ENCODE measurements at places on chromosomes 11 and 22. TPM values are rescaled to one million over a fixed set of nuclear protein-coding genes. Genes with fewer than 3 reads are reported as not detected.

GRCh38 chr11:77371646-77372045 is 70.2 kb upstream of the GDPD4 start:
- DNase-seq = no peak

GRCh38 chr22:48356731-48357130 is 1470.9 kb downstream of the BRD1 start:
- no peak for DNase-seq

DNA sequence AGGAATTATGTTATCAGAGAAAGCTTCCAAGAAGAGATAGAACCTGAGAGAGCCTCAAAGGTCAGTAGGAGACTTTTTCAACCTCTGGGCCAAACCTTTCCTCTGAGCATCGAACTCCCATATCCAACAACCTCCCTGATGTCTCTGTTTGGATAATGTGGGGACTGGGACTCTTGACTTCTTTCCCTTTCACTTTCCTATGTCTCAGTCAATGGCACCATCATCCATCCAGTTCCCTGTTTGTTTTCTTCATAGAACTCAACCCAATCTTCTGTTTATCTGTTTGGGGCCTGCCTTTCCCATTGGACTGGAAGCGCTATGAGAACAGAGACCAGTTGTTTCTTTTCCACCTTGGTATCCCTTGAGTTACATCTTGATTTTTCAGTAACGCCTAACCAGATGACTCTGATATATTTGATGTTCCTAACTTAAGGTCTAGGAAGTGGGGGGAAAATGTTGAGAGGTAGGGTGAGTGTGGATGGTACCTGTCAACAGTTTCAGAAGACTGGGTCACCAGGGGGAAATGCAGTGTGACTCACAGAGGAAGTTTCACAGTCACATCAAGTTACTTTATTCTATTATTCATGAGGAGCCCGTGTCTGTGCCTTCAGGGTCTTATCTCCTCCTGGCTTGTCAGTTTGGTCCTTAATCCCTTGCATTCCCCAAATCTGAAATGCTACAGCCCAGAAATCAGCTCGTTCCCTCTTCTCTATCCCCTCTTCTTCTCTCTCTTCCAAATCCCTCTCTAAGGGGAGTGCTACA is 4.5 kb upstream of the KCNE3 start:
- DNase-seq = no peak

GRCh38 chr11:77592727-77593126 is 3.0 kb downstream of the AQP11 start:
- no peak for DNase-seq

DNA sequence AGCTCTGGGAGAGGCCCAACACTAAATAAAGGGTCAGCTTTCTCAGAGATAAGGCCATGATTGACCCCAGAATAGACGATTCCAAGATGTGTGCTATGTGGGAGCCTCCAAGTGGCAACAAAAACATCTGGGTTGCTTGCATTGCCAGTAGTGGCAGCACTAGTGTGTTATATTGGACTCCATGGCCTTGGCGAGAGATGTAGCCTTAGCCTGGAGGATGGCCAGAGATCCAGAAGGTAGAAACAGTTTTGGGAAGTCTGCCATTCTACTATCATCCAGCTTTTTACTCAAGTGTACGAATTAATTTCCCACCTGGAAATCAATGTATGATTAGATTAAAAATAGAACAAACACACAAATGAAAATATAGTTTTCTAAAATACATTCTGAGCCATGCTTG is 3.0 kb downstream of the OR8D4 start:
- DNase-seq = no peak

Gene SCGB1A1
- not detected for total RNA-seq

Gene POU2F3
- 0.21 TPM for total RNA-seq

DNA sequence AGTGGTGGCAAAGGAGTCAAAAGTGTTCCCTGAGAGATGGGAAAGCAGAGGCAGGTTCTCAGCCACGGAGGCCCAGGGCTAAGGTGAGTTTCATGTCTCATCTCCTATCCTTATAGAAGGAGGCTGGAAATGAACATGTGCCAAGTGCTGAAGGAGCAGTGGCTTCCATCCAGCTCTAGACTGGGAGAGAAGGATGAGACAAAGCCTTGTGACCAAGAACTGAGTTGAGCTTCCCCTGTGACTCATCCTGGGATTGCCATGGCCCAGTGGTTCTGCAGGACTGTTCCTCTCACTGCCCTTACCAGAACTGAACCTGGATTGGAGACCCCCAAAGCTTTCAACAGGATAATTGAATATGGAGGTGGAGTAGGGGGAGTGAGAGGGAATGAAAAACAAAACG is 16.7 kb upstream of the OR9Q1 start:
- DNase-seq = peak; percentile 68

Gene DMC1
- total RNA-seq = 4.0 TPM

Gene RAB36
- total RNA-seq = 3.2 TPM

Gene OR52A1
- total RNA-seq = not detected

Gene OR5B21
- total RNA-seq = not detected

GRCh38 chr22:45885171-45885840 is 91.7 kb downstream of the WNT7B start:
- DNase-seq = no peak

- no peak for DNase-seq
These were observed 8.0 kb downstream of the TKFC start for GRCh38 chr11:61340979-61341378.

- no peak for DNase-seq
These were observed 68.9 kb downstream of the PRCP start for GRCh38 chr11:82831364-82831763.

Gene OR56A5
- total RNA-seq = not detected

DNA sequence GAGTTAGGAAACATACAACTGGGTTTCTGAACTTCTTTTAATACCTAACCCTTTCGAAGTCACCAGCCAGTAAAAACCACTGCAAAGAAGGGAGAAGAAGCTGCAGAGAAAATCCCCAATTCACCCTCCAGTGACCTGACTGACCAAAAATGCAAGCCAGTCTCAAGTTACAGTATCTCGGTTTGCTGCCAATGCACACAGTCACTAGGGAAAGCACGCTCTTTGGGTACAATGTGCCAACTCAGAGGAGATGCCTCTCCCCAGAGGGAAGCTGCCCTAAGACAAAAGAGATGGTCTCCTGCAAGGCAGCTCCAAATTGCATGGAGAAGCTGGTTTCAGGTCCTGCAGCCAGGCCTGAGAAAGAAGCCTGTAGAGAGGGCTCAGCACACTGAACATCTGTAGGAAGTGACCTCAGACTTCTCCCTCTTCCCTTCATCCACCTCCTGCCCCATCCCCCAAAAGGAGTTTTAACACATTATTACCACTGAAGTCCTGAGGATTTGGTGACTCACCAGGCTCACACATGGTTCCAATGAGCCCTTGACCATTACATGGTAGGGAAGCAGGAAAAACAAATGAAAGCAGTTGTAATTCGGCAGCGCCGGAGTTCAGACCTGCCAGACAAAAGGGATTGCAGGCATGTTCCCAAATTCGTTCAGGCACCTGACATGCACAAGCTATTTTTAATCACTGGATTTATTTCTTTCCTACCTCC is 90.1 kb downstream of the ETS1 start:
- DNase-seq = peak; percentile 83

- DNase-seq = peak; percentile 90
These were observed 49.3 kb downstream of the AHNAK start for GRCh38 chr11:62497132-62497801.

Gene SPTBN2
- total RNA-seq = 22.9 TPM

DNA sequence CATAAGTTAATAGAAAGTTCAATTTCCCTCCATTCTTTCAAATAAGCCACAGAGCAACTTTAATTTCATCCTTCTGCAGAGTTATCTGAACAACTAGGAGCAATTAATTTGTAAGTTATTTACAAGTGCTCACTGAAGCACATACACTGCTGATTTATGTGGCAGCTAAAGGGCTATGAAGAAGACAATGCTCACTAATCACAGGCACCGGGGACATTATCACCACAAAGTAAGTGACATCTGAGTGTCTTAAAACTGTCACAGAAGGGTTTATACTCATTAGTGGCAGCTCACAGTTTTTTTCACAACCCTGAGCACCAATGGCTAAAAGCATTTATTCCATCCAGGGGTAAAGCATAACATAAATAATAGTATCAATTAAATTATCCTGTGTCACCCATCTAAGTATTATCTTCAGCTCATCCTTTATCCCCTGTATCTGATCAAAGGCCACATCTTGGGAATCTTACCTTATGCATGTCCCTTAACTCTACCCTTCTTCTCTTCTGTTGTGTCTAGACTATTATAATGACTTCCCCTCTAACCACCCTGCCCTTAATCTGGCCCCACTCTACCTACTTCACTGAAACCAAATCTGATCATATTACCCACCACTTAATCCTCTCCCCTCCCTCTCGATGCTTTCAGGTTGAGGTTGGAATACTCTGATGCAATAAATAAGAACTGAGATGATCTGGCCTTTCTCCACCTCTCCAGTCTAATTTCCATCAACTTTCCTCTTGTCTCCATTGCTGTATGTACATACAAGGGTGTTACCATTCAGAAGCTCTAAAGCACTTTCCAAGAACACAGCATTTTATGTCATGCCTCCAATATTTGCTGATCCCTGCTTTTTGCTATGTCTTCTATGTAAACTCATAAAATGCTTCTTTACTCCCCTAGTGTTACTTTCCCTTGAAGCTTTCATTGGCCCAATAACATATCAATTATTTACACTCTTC is 252.7 kb downstream of the CASP12 start:
- no peak for DNase-seq

Gene POU2AF2
- total RNA-seq = not detected

DNA sequence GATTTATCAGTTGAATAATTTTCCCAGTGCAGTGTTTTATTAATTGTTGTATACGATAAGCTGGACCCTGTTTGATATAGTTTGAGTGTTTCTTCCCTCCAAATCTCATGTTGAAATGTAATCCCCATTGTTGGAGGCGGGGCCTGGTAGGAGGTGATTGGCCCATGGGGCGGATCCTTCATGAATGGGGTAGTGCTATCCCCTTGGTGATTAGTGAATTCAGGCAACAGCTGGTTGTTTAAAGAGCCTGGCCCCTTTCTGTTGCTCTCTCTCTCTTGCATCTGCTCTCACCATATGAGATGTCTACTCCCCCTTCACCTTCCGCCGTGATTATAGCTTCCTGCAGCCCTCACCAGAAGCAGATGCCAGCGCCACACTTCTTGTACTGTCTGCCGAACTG is 1.5 kb downstream of the OR5A1 start:
- DNase-seq = no peak

- no peak for DNase-seq
These were observed 12.2 kb upstream of the LYVE1 start for GRCh38 chr11:10580623-10581022.

- peak; percentile 23 for DNase-seq
These were observed 78.6 kb downstream of the RTL6 start for GRCh38 chr22:44419429-44419828.

Gene TEAD1
- total RNA-seq = 90.2 TPM

Gene SLC22A25
- not detected for total RNA-seq

Gene OR52E2
- total RNA-seq = not detected

Gene SAA4
- total RNA-seq = not detected

GRCh38 chr11:116736763-116737162 is 36.0 kb downstream of the BUD13 start:
- DNase-seq = no peak

Gene SVIP
- 4.8 TPM for total RNA-seq

Gene PLAAT2
- total RNA-seq = 0.20 TPM

DNA sequence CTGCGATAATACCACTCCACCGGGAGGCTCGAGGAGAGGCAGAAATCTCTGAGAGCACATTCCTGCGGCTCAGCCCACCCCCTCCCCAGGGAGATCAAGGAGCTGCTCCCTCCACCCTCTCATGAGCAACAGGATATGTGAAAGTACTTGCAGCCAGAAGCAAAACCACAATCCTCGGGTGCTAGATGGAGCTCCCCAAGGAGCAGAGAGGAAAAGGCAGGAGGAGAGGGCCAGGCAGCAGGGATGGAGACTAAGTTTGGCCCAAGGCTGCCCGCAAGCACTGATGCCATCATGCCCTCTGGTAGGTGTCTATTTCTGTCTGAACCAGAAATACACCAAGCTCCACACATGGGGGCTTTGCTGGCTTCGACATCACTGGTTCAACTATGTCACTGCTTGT is 22.3 kb downstream of the VPS37C start:
- DNase-seq = no peak

DNA sequence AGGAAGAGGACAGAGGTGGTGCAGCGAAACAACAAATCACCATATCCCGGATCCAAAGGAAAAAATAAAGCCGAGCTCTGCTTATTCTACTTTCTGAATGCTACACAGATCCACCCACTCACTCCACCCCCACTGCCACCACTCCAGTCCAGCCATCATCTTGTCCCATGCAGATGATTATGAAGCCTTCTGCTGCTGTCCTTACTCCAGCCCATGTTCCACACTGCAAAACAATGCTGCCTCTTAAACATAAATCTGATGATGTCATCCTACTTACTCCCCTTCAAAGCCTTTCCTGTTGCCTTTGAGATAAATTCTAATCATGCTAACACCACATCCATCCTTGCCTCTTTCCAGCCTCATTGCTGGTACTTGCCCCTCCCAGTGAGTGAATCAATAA is 6.5 kb upstream of the DRD2 start:
- no peak for DNase-seq

Gene RAPSN
- total RNA-seq = 0.14 TPM

Gene KIF18A
- 16.8 TPM for total RNA-seq
